IPS-NIHi11 (cell line): ENCODE measurements at places on chromosomes 3 and 15.
A peak's percentile ranks its signal among the peaks of the same experiment; 100 is the strongest.

- DNase-seq, result no peak
Measured at GRCh38 chr3:21392526-21392925, 358.5 kb downstream of the ZNF385D start.

- DNase-seq, result no peak
Measured at GRCh38 chr3:53195066-53195450, 34.0 kb downstream of the PRKCD start.

DNA sequence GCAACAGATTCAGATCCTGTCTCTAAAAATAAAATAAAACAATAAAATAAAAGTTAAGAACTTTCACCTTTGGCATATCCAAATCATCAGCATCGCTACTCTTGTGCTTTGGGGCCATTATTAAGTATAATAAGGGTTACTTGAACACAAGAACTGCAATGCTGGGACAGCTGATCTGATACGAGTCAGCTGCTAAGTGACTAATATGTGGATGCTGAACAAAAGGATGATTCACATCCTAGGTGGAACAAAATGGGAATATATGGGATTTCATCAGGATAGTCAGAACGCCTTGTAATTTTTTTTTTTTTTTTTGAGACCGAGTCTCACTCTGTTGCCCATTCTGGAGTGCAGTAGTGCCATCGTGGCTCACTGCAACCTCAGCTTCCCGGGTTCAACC, 29.7 kb downstream of the BUB1B start:
- no peak for DNase-seq

DNA sequence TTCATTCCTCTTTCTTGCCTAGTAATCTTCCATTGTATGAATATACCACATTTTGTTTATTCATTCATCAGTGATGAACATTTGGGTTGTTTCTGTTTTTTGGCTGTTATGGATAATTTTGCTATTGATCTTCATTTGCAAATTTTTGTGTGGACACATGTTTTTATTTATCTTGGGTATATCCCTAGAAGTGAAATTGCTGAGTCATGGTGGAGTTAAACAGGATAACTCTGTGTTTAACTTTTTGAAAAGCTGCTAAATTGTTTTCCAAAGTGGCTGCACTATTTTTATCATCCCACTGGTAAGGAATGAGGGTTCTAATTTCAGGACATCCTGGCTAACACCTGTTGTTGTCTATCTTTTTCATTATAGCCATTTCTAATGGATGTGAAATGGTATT, 74.6 kb upstream of the ARL6 start:
- no peak for DNase-seq

DNA sequence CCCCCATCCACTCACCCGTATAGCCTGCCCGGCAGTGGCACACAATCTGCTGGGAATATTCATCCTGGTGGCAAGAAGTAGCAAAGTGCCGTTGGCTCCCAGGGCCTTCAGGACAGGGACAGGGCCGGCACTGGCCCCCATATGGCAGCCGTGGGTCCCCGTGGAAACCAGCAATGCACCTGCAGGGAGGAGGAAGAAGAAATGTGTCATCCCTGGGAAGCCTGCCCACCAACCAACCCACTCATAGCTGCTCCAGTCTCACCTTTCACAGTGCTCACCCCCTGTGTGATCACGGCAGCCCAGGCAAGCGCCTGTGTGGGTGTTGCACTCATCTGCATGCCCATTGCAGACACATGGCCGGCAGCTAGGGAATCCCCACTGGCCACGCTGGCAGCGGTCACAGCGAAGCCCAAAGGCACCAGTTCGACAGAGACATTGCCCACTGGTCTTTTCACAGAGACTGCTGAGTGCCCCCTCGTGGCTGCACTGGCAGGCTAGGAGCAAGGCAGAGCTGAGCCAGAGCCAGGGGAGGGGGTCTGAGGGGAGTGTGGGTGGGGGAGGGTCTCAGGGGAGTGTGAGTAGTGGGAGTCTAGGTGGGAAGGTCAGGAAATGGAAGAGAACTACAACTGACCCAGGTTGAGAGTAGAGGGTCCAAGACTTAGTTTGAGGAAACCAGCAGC, 4.5 kb upstream of the USP19 start:
- DNase-seq, result peak; percentile 34

DNA sequence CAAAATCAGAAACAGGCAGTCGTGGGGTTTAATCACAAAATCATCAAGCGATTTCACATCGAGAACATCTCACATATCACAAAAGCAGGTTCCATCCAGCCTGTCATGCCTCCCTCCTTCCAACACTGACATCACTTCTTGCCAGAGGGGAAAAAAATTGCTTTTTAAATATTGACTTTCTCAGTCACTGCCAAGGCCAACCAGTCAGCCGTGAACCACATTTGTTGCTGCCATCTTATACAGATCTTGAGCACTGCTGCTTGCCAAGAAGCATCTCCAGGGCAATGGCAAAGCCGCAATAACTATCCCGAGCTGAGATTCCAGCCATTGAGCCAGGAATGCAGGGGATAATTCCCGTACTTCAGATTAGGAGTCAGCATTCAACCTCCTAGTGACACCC, 174.6 kb downstream of the ANXA2 start:
- DNase-seq, result no peak

GRCh38 chr3:177300842-177301241, 103.6 kb upstream of the TBL1XR1 start:
- DNase-seq, result no peak

DNA sequence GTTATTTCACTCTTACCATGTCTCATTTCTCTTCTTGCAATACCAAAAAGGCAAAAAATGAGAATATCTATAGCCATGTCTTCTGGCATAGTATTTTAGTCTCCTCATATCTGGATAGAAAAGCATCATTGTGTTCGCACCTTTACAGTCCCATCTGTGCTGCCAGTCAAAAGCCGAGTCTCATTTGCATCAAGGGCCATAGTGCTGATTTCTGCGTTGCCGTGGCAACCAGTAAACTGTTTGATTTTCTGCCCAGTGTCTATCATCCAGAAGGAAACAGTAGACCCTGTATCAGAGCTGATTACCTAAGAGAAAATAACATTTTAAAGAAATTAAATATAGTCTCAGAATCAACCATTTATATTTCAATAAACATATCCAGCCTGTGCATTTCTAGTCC, 86.1 kb upstream of the SERPINI2 start:
- DNase-seq, result no peak

GRCh38 chr3:195069501-195070251, 201.3 kb downstream of the XXYLT1 start:
- no peak for DNase-seq
